ENCODE measurements at places on chromosomes 7 and 10.

DNA sequence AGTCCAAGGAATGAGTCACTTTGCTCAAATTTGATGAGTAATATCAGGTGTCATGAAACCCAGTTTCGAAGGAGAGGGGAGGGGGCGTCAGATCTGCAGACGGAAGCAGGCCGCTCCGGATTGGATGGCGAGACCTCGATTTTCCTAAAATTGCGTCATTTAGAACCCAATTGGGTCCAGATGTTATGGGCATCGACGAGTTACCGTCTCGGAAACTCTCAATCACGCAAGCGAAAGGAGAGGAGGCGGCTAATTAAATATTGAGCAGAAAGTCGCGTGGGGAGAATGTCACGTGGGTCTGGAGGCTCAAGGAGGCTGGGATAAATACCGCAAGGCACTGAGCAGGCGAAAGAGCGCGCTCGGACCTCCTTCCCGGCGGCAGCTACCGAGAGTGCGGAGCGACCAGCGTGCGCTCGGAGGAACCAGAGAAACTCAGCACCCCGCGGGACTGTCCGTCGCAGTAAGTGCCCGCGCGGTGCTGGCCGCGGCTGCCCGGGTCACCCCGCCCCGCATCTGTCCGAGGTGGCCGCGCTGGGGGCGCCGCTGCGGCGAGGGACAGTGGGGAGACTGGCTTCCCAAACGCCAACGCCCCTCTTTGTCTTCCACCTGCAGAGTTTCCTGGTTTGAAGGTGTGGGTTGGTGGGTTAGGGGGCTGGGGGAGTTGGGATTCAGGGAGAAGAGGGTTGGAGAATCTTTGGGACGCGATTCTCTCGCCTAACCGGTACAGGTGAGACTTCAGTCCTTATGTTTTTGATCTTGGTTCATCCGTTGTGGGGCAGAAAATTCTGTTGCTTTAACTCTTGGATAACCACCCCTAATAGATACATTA lies at the start of gene TAC1:
Gene TAC1 (plus strand): TSS at position 351 of the 829 bp plus-strand sequence. CDS start 527 bp downstream, outside the sequence.
- no peak for DNase-seq

DNA sequence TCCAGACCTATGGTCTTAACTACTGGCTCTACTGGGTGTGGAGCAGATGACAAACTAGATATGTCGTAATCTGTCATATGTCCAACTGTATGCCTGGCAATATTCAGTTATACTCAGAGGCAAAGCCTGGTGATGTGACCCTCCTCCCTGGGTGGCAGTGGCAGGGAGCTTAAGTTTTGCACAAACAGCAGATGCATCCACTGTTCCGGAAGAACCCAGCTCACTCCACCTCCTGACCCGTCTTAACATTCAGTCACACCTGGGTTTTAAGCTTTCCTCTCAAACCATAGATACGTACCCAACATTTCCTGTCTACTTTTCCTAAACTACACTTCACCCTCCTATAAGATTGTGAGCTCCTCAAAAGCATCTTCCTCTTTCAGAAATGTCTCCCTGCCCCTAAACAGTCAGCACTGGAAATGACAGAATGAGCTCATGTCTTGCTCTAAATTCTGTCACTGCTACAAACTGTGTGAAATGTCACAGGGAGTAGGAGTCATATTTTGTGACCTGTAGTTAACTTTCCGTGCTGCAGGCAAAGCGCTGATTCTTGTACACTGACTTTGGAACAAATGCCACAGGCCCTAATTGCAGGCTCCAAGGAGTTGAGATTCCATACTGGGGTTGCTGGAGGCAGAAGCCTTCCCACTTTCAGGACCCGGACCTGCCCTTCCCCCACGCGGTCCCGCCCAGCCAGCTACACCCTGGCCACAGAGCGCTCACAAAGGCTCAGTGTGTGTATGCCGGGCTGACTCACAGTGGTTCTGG lies 23.9 kb downstream of the SCD start:
- DNase-seq, result peak; percentile 87

DNA sequence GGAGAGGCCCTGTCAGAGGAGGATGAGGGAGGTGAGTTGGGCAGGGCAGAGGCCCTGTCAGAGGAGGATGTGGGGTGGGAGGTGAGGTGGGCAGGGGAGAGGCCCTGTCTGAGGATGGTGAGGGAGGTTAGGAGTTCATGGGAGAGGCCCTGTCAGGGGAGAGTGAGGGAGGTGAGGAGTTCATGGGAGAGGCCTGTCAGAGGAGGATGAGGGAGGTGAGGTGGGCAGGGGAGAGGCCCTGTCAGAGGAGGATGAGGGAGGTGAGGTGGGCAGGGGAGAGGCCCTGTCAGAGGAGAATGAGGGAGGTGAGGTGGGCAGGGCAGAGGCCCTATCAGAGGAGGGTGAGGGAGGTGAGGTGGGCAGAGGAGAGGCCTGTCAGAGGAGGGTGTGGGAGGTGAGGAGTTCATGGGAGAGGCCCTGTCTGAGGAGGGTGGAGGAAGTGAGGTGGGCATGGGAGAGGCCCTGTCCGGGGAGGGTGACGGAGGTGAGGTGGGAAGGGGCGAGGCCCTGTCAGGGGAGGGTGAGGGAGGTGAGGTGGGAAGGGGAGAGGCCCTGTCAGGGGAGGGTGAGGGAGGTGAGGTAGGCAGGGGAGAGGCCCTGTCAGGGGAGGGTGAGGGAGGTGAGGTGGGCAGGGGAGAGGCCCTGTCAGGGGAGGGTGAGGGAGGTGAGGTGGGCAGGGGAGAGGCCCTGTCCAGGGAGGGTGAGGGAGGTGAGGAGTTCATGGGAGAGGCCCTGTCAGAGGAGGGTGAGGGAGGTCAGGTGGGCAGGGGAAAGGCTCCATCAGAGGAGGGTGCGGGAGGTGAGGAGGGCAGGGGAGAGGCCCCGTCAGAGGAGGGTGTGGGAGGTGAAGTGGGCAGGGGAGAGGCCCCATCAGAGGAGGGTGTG lies 73.7 kb downstream of the INPP5A start:
- no peak for DNase-seq

DNA sequence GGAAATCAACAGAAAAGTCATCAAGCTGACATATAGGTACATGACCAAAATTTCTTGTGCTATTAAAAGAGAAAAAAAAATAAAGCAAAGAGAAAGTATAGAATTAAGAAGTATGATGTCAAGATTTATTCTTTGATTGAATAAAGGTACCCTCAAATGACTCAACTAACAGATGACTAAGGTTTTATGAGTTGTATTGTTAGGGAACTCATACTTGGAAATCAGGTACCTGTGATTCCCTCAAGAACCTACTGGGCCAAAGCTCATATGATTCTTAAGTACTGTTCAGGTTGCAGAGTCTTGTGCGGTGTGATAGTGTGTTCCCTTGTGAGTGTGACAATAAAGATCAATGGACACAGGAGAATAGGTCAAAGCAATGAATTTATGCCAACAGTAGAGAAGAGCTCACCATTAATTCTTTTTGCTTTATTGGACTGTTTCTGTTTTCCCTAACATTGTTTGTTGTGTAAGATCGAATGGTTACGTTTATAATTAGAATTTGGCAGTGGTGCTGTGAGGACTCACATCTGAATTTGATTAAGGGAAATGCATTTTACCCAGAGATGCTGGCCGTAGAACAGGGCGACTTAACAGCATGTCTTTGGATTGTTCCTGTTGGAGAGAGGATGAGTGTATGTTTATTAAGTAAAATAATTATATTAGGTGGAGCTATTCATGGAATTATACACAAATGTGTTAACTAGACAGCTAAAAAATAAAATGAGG lies 293.2 kb upstream of the SEMA3D start:
- no peak for DNase-seq

DNA sequence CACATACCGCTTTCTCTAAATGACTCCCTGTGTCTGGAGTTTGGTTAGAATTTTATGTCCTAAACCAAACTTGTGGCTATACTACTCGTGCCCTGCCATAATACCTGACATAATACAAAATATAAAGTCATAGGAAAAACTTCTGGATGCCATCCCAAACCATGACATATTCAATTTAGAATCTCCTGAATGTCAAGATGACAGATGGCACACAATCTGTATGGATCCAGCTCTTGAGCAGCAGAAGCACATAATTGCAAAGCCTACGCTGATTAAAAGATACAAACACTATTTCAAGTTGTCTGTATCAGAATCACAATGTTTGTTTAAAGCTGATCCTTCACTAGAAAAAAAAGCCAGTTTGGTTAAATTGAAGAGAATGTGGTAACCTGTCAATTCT lies 22.4 kb upstream of the CDC14C start:
- no peak for DNase-seq

- no peak for DNase-seq
Observed at GRCh38 chr7:106844279-106844997, 20.6 kb upstream of the PIK3CG start.

DNA sequence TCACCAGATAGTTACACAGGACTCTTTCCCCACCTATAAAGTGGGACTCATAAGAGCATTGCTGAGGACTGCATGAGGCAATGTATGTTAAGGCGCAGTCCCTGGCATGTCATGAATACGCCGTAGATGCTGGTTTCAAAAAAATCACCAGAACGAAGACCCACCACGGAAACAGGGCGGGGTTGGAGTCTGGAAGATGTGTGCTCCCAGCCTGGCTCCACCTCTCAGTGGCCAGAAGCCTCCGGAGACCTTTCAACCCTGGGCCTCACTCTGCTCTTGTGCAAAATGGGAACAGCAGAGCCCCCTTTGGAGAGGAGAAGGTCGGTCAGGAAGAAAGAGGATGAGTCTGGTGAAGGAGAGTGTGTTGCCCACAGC lies 12.4 kb upstream of the ZMIZ1 start:
- DNase-seq, result no peak

- DNase-seq, result no peak
Observed at GRCh38 chr7:1649751-1650326, 20.2 kb upstream of the ELFN1 start.

GRCh38 chr7:24255139-24255538 lies 28.9 kb upstream of the NPY start:
- DNase-seq, result no peak

DNA sequence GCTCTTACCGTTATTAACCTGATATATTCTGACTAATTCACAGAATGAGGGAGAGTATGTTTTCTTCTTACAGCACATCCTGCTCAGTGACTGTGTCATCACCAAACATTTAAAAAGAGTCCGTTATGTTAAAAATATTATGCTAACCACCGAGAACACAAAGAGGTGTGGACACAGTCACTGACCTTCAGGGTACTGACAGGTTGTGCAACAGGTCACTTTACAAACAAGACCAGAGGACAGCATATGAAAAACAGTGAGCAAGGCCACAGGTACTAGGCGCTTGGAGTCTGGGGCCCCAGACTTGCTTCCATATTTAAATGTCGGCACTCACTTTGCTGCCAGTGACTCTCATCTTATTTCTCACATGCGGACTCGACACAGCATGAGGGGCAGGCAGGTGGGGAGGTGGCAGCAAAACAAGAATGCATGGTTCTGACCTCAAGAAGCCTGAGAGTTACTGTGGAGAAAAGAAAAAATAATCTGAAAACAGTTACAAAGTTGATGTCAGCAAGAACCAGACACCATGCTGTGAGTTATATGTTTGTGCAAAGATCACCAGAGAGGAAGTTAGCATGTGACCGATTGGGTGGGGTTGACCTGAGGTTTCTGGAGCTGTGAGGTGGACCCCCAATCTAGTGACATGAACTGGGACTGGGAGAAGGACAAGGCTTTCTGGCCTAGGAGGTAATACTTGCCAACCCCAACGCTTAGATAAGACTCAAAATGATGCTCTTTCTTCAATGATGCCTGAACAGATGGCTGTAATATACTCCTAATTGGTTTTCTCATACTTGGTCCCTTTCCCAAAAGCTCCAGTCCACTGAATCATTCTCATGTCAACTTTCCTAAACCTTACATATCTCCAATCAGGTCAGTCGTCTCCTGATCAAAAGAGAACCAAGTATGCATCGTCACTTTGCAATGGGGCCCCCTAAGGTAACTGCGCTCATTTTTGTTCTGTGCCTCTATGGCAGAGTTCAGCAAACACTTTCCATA lies 102.4 kb downstream of the HIPK2 start:
- no peak for DNase-seq

DNA sequence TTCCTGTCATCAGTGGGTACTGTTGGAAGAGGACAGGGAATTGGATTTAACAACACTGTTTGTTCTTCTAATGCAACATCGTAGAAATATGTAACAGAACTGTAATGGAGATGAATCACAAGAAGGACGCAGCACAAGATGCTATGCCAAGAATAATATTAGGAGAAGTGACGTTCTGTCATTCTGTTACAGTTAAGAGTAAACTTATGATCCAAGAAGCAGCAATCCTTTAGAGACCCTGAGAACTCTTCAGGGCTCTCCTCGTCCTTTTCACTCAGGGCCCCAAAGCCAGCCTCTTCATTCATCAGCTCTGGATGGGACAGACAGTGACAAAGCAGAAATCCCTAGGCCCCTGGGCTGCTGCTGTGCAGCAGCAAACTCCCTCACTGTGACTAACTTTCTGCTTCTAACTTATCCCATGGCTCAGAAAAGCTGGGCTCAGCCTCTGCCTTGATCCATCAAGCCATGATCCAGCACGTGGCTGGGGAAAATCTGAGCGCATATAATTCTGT lies 8.7 kb upstream of the IL6 start:
- no peak for DNase-seq

DNA sequence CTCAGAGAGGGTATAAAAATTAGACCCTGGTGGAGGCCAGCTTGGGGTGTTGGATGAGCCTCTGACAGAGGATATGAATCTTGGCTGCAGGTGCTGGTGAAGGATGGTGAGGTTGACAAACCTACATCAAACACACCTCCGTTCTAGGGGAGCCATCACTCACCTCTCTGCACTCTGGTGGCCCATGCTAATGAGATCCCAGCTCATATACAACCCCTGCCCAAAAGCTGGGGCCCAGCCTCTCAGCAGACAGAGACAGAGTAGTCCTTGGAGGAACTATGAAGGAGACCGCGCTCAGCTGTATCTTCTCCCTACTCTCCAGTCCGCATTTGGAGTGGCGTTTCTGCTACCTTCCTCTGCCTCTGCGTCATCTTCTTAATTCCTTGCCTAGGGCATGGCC lies 83.1 kb upstream of the SORCS3 start:
- no peak for DNase-seq

DNA sequence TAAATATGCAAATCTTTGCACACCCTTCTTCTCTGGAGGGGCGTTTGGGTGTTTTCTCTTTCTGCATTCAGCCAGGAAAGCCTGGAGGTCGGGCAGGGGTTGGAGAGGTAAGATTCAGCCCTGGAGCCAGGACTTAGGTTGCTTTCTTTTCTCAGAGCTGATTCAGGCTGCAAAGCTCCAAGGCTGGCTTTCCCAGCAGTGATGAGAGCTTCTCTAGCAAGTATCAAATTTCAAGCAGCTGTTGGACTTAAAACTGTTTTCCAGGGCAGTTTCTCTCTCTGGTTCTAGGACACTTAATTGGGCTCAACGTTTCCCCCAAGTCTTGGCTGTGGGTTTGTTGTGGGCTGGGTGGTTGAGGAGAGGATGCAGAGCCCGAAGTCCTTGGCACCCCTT lies 608 bp downstream of the AKR1B10 start:
- DNase-seq, result peak; percentile 41

- DNase-seq, result no peak
Observed at GRCh38 chr10:130809761-130810515, 501.6 kb downstream of the TCERG1L start.

GRCh38 chr10:30897547-30897946 lies 134.1 kb downstream of the ZNF438 start:
- DNase-seq, result no peak
